ENCODE measurements at places on chromosomes 6 and 20. TPM values are rescaled to one million over a fixed set of nuclear protein-coding genes. Genes with fewer than 3 reads are reported as not detected.

CST2 gene
- not detected for total RNA-seq

FOXF2 gene
- not detected for total RNA-seq

DNA sequence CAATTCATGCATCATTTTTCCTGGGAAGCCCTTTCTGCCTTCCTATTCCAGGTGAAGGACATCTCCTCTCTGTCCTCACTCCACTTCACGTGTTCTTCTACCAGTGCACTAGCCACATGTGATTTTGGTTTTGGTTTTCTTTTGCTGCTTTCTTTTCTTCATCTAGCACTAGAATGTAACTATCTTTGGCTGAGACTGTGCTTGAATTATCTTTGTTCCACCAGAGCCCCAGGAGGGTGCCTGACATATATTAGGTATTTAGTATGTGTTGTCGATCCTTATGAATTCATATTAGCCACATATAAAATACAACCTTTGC, 79.9 kb downstream of the VGLL2 start:
- H3K27me3 ChIP-seq, result peaks cover 9% of the 10 kb centered on the region
- no peaks in the 10 kb centered on the region for H3K36me3 ChIP-seq
- no peak overlapping the region for H3K4me3 ChIP-seq

PNLDC1 gene
- 0.57 TPM for total RNA-seq

DNA sequence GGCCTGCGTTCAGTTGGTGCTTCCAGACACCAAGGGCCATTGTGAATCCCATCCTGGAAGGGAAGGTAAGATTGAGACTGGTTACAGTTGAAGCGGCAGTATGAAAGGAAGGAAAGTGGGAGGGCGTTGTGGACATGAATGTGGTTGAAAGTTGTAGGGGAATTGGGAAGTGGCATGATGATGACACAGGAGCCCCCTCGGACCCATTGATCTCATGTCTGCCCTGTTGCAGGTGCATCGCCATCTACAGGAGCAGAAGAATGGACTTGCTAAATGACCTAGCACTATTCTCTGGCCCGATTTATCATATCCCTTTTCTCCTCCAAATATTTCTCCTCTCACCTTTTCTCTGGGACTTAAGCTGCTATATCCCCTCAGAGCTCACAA, 5.5 kb downstream of the HLA-DQA1 start:
- peaks cover 13% of the 10 kb centered on the region for H3K27me3 ChIP-seq
- H3K4me1 ChIP-seq, result peaks cover 19% of the 10 kb centered on the region
- H3K27ac ChIP-seq, result no peak overlapping the region
- H3K36me3 ChIP-seq, result no peaks in the 10 kb centered on the region
- no peak for DNase-seq

DNA sequence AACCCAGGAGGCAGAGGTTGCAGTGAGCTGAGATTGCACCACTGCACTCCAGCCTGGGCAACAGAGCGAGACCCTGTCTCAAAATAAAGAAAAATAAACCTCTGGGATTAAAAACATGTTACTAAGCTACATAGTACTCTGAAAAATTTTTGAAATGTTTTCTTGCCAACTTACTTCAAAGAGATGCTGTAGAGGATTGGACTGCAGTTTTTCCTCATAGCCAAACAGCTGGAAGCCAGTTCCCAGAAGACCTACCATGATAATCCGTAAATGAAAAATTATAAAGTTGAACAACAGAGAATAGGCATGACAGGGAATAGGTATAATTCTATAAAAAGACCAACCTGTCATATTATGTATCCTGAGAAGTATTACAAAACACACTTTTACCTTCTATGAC, 48.0 kb downstream of the RARS2 start:
- no peak overlapping the region for H3K27ac ChIP-seq
- no peak for DNase-seq
- H3K4me1 ChIP-seq, result no peaks in the 10 kb centered on the region
- no peaks in the 10 kb centered on the region for H3K27me3 ChIP-seq
- H3K36me3 ChIP-seq, result peaks cover 58% of the 10 kb centered on the region

- H3K4me3 ChIP-seq, result no peak overlapping the region
- H3K27ac ChIP-seq, result no peak overlapping the region
- H3K4me1 ChIP-seq, result no peaks in the 10 kb centered on the region
- DNase-seq, result no peak
Measured at GRCh38 chr20:8663424-8663823, 405.5 kb upstream of the PLCB4 start.

DNA sequence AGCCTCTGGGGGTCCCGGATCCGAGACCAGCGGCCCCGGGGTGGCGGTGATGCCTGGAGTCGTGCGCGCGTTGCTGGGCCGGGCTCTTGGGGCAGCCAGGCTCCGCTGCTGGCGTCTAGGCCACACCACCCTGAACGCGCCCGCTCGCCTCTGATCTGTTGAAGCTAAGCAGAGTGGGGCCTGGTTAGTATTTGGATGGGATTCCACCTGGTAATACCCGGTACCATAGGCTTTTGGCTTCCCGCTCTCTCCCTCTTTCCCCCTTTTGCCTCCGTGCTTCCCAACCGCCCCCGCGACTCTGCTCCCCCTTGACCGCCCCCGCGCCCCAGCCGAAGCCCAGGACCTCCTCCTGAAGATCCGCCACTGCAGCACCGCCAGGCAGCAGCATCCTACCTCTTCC, 1383.5 kb upstream of the DEFB115 start:
- peak; percentile 48 for DNase-seq
- no peaks in the 10 kb centered on the region for H3K27me3 ChIP-seq
- H3K27ac ChIP-seq, result no peak overlapping the region
- no peaks in the 10 kb centered on the region for H3K4me1 ChIP-seq

LY6G6C gene
- total RNA-seq, result not detected

- H3K27ac ChIP-seq, result no peak overlapping the region
- no peak overlapping the region for H3K4me3 ChIP-seq
- H3K27me3 ChIP-seq, result peaks cover 18% of the 10 kb centered on the region
- DNase-seq, result no peak
Measured at GRCh38 chr6:4640139-4640538, 136.1 kb upstream of the CDYL start.

GRCh38 chr6:89944181-89944755, 50.0 kb downstream of the GJA10 start:
- no peak overlapping the region for H3K4me3 ChIP-seq
- H3K36me3 ChIP-seq, result peaks cover 72% of the 10 kb centered on the region
- peak overlapping the region; percentile 51 for H3K27ac ChIP-seq
- H3K27me3 ChIP-seq, result no peaks in the 10 kb centered on the region
- no peak for DNase-seq
- peaks cover 67% of the 10 kb centered on the region for H3K4me1 ChIP-seq

SLA2 gene
- 131 TPM for total RNA-seq

RNF182 gene
- total RNA-seq, result not detected

IMPG1 gene
- total RNA-seq, result not detected

ZNF512B gene
- total RNA-seq, result 12.0 TPM

DNA sequence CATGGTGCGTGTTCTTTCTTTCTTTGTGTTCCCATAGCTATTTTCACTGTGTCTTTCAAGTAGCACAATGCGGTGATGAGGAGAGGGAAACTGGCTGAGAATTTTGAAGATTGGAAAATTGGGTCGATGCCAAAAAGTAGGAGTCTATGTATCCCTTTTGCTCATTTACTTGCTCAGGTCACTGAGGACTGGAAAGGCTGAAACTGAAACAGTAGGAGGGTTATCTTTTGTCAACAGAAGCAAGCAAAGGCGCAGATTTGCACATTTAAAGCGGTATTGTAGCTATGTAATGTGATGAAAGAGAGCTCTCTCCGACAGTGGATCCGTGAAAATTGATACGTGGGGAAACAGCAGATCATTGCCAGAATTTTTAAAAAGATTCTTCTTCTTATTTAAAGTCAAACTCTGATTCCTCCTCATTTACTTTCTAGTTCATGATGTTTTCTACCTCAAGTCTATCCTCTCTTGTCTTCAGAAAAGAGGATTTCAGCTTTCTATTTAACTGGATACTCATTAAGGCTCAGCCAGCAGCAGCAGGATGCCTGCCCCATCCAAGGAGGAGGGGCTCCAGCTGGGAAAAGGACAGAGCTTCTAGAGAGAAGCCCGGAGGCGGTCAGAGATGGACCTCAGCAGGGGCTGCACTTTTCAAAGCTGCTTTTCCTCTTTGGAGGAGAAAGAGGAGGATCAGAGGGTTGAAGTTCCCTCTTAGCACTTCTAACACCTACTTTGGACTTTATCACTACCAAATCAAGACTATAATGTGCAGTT, 15.9 kb upstream of the FYN start:
- H3K36me3 ChIP-seq, result no peaks in the 10 kb centered on the region
- no peak overlapping the region for H3K4me3 ChIP-seq
- H3K27me3 ChIP-seq, result peaks cover 12% of the 10 kb centered on the region
- no peak overlapping the region for H3K27ac ChIP-seq

GRCh38 chr6:54108271-54108670, 3.0 kb upstream of the MLIP start:
- no peaks in the 10 kb centered on the region for H3K36me3 ChIP-seq
- no peaks in the 10 kb centered on the region for H3K27me3 ChIP-seq
- no peak overlapping the region for H3K4me3 ChIP-seq

DNA sequence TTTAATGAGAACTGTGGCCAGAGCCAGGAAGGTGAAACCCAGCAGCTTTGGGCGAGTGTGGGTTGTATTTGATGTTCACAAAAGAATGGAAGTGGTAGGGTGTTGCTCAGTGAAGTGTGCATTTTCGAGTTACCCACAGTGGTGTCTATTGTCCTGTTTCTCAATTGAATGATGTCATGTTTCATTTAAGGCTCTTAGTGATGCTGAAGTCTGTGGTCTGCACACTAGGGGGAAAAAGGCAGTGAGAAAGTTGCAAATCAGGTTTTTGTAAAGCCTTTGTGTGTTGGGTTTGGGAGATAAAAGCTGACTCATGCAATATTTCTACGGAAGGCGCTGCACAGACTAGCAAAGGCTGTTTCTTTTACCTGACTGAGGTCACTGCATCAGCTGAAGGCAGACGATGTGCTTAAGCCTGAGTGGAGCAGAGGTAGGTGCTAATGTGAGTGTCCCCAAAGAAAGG, 121.1 kb downstream of the PLEKHG1 start:
- H3K36me3 ChIP-seq, result no peaks in the 10 kb centered on the region
- H3K27ac ChIP-seq, result no peak overlapping the region
- H3K4me3 ChIP-seq, result no peak overlapping the region
- DNase-seq, result no peak

- no peaks in the 10 kb centered on the region for H3K36me3 ChIP-seq
- no peak overlapping the region for H3K27ac ChIP-seq
- DNase-seq, result no peak
- no peaks in the 10 kb centered on the region for H3K4me1 ChIP-seq
Measured at GRCh38 chr20:49742948-49743347, 29.3 kb upstream of the B4GALT5 start.

GRCh38 chr6:33205191-33206026, 954 bp downstream of the HSD17B8 start:
- H3K36me3 ChIP-seq, result peaks cover 47% of the 10 kb centered on the region
- peak overlapping the region; percentile 92 for H3K27ac ChIP-seq
- peaks cover 72% of the 10 kb centered on the region for H3K4me1 ChIP-seq
- DNase-seq, result peak; percentile 51
- peak overlapping the region; percentile 91 for H3K4me3 ChIP-seq
- H3K27me3 ChIP-seq, result no peaks in the 10 kb centered on the region

DNA sequence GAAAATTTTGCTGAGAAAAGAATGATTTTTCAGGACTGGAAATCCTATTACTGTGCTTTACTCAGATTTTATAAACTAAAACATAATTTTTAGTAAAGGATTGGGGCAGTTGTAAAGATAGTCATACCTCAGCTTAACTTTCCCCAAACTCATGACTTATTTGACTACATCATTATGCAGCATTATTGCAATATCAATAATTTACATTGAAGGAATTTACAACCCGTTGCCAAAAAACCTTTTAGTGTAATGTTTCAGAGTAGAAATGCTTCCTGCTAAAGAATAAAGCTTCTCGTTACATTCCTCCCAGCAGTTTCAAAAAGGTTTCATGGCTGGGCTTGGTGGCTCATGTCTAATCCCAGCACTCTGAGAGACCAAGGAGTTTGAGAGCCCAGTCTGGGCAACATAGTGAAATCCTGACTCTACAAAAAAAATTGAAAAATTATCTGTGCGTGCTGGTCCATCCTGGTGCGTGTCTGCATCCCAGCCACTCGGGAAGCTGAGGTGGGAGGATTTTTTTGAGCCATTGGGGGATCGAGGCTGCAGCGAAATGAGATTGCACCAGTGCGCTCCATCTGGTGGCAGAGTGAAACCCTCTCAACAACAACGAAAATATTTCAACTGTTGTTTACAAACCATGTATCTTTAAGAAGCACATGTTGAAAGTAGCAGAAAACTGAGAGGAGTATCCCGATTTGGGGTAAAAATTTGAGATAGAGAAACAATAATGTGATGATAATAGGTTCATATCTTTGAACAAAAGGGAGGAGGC, 4.4 kb downstream of the AMD1 start:
- H3K27ac ChIP-seq, result peak overlapping the region; percentile 70
- peaks cover 27% of the 10 kb centered on the region for H3K36me3 ChIP-seq
- no peaks in the 10 kb centered on the region for H3K27me3 ChIP-seq

GRCh38 chr6:20936949-20937348, 402.7 kb downstream of the CDKAL1 start:
- H3K4me1 ChIP-seq, result no peaks in the 10 kb centered on the region
- H3K4me3 ChIP-seq, result no peak overlapping the region
- H3K27me3 ChIP-seq, result no peaks in the 10 kb centered on the region
- H3K36me3 ChIP-seq, result peaks cover 3% of the 10 kb centered on the region
- H3K27ac ChIP-seq, result no peak overlapping the region

- no peak overlapping the region for H3K4me3 ChIP-seq
- H3K27me3 ChIP-seq, result no peaks in the 10 kb centered on the region
- H3K36me3 ChIP-seq, result no peaks in the 10 kb centered on the region
- DNase-seq, result no peak
- H3K4me1 ChIP-seq, result no peaks in the 10 kb centered on the region
Measured at GRCh38 chr6:82076916-82077315, 170.6 kb downstream of the IBTK start.

PLCB1 gene
- 1.5 TPM for total RNA-seq

FUT9 gene
- not detected for total RNA-seq

DNA sequence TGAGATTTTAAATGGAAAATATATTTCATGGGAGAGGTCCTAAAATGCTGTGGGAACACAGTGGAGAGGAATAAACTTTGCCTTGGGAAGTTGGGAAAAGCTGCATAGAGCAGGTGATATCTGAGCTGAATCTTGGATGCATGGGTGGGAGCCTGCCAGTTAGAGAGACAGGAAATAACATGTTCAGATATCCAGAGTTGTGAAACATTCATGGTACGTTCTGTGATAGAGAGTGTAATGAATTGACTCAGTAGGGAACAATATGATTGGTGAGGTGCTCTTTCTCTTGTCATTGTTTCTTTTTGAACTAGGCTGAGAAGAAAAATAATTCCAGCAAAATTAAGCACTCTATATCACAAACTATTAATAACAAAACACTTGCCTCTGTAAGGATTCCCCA, 72.8 kb downstream of the RPS12 start:
- H3K27ac ChIP-seq, result no peak overlapping the region
- no peak overlapping the region for H3K4me3 ChIP-seq
- peaks cover 2% of the 10 kb centered on the region for H3K27me3 ChIP-seq
- no peak for DNase-seq
- H3K36me3 ChIP-seq, result no peaks in the 10 kb centered on the region
- no peaks in the 10 kb centered on the region for H3K4me1 ChIP-seq

SCRT2 gene
- not detected for total RNA-seq

DLK2 gene
- not detected for total RNA-seq

DNA sequence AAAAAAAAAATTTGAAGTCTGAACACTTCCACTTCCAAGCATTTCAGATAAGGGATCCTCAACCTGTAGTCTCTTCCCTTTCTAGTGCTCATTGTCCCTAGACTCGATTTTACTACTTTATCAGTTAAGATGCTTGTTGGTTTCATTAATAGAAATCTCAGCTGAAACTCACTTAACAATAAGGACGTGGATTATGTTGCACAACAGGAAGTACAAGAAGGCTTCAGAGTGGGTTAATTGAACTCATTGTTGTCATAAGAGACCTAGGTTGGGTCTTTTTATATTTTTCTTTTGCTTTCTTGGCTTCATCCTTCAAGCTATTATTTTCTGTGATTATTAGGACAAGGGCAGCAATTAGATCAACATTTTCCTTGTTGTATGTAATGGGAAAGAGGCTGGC, 175.2 kb downstream of the CDKAL1 start:
- no peak for DNase-seq
- H3K4me3 ChIP-seq, result no peak overlapping the region
- peaks cover 4% of the 10 kb centered on the region for H3K36me3 ChIP-seq
- H3K27me3 ChIP-seq, result no peaks in the 10 kb centered on the region
- peaks cover 30% of the 10 kb centered on the region for H3K4me1 ChIP-seq

MACROD2 gene
- not detected for total RNA-seq

All from activated CD8-positive, alpha-beta T cell treated with anti-CD3 and anti-CD28 coated beads, Interleukin-2, amount 10 ng/mL, durations not matched to agents 7 days and 5 days (primary cell).